ENCODE measurements at places on chromosomes 7 and 10. TPM values are rescaled to one million over a fixed set of nuclear protein-coding genes. Genes with fewer than 3 reads are reported as not detected.

The VSTM4 gene
- 0.71 TPM for total RNA-seq

The POP7 gene
- 71.9 TPM for total RNA-seq

The LDB3 gene
- total RNA-seq: 0.96 TPM

The CH25H gene
- 0.11 TPM for total RNA-seq

The CD36 gene
- 1.4 TPM for total RNA-seq

The ZNF862 gene
- 3.6 TPM for total RNA-seq

DNA sequence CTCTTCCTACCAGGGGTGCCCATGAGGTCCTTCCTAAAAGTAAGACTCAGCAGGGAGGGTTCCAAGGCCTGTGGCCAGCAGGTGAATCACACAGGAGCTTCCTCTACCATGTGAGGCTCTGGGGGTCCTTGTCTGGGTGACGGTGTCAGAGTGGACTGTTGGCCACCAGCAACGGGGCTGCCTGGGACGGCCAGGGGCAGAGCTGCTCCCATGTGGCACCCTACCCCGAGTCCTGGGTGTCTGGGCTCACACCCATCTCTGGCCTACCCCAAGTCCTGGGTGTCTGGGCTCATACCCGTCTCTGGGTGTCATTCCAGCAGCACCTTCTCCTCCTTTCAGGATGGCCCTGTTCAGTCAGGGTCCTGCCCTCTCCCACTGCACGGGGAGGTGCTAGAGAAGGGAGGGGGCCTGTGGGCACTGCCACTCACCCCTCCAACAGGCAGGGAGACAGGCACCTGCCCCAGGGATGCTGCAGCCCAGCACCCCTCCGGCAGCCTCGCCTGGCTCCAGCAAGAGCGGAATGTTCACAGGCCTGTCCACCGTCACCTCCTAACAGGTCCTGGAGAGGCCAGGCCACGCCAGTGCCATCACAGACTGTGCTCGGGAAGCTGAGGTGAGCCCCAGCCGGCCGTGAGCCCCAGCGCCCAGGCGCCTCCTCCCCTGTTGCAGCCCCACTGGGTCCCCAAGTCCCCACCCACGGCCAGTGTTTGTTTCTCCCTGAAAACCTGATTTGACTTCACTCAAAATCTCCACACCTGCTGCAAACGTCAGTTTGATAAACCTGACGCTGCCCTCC lies 143.7 kb downstream of the PTPRN2 start:
- no peak for DNase-seq

- no peak for DNase-seq
Observed at GRCh38 chr7:55073976-55074528, 55.2 kb downstream of the EGFR start.

GRCh38 chr7:85041605-85042216 lies 145.1 kb downstream of the SEMA3D start:
- peak; percentile 78 for DNase-seq

DNA sequence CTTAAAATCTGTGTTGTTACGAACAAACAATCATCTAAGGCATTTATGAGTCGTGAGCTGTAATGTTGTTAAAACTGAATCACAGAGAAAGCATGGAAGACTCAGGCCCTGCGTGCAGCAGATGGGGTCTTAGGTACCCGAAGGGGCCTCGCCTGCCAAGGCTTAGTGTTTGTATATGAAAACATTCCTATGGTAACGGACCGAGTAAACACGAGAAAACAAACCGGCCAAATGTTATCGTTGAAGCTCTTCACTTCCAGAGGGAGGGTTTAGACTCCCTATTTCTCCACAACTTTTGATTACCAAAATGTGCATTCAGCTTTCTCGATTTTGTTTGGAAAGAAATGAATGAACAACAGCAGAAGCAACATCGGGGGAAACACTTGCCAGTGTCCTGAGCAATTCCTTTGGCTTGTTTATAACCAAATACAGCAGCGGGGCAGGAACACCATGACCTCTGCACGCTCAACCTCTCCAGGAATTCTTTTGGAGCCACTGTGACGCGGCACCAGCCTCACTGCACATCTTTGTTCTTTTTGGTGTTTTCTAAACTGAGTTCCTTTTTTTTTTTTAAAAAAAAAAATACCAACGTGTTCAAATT lies 121.6 kb upstream of the KLF6 start:
- no peak for DNase-seq

GRCh38 chr7:41640487-41640886 lies 62.4 kb downstream of the INHBA start:
- DNase-seq: no peak

DNA sequence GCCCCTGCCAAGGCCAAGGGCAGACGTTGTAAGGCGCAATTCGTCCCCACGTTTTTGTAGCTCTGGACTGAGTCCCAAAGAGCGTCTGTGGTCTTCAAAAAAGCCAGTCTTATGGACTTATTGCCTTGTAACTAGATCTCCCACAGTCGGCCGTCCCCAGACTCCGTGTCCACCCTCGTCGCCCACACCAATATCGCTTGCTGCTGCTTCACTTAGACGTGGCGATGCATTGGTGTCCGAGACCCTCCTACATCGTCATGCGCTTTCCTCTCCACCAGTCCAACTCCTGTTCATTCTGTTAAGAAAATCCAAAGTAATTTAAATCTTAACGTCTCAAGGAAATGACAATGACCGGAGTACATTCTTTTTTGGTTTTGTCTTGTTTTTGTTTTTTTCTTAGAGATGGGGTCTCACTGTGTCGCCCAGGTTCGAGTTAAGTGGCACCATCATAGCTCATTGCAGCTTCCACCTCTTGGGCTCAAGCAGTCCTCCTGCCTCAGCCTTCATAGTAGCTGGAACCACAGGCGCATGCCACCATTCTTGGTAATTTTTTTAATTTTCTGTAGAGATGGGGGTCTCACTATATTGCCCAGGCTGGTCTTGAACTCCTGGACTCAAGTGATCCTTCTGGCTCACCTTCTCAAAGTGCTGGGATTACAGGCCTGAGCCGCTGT lies 851 bp downstream of the KIFBP start:
- no peak for DNase-seq

GRCh38 chr10:17028798-17029197 lies 100.8 kb downstream of the CUBN start:
- no peak for DNase-seq

DNA sequence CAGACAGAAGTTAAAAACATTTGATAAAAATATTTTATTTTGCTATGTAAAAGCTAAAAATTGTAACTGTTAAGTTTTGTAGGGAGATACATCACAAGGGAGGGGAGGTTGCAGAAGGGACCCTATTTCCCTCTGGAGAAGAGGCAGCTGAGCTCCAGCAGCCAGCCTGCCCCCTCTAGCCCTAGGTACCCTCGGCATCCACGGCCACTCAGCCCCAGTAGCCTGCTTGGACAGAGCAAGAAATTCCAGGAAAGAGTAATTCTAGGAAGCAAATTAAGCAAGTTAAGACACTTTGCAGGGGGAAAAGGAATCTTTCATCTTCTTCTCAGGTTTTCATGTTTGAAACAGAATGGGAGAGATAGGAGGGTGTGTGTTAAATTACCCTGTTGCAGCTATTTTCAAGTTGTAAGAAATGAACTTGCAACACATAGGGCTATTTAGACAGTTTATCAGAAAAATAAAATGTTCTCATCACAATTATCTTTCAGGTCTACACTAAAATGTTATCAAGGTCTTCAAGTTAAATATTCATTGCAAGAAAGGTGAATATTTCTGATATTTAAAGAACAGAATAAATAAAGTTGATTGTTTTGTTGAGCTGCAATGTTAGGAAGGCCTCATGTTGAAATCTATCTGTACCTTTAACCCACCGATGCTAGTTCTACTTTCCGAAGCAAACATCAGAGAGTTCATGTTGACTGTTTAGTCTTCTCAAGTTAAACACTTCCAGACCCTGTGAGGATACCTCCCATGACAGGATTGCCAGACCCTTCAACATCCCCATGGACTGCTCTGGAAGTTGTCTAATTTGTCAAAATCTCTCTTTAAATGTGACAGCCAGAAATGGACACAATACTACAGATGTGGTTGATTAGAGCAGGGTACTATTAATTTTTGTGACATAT lies 5.5 kb downstream of the SGCE start:
- peak; percentile 20 for DNase-seq

GRCh38 chr7:146115548-146115850 lies 1.1 kb upstream of the CNTNAP2 start:
- no peak for DNase-seq

- DNase-seq: no peak
Observed at GRCh38 chr10:75011221-75011620, 100.2 kb upstream of the SAMD8 start.

DNA sequence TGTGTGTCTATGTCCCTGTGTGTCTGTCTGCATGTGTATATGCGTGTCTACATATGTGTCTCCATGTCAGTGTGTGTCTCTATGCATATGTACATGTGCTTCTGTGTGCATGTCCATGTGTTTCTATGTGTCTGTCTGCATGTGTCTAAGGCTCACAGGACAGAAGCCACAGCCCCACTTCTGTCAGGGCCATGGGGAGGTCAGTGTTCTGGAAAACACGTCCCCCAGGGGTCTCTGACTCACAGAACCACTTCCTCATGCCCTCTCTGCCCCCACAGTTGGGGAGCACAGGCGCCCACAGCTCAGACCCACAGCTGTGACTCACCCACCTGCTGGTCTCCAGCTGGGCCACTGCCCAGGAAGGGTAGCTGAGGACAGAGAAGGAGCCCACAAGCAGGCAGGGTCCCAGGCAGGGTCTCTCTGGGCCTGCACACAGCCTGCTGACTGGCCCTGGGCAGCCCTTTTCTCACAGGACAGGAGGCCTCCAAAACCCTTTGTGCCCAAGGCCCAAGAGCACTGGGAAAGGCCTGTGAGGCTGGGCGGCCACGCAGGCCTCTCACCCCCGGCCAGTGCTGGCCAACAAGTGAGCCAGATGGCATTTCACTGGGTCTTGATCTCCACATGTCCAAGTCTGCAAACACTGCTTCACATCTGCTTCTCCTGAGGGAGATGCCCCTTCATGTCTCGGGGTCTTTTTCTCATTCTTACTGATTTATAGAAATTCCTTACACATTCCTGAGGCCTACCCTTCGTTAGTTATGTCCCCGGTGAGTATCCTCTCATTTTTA lies 102.9 kb upstream of the FAM20C start:
- no peak for DNase-seq

DNA sequence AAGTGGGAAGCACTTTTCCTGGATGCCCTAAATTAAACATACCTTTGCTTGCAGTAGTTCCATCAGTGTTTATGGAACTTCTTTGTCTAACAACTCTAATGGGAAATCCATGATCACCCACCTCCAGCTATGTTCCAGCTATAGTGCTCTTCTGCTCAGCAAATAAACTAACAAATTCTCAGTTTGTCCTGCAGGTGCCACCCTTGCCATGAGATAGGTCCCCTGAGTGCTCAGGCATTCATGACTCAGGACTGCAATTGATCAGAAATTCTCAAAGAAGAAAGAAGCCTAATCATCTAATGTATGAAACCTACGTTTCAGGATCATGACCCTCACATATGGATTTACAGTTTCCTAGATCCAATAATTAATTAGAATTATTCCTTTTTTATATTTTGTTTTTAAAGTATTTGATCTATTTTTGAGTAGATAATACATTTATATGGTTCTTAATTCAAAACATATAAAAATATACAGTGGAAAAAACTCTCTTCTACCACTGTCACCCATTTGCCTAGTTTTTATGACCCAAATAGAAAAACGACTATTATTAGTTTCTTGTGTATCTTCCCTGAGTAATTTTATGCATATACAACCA lies 48.7 kb upstream of the DYNC1I1 start:
- peak; percentile 60 for DNase-seq

GRCh38 chr10:80253266-80253962 lies 36.0 kb downstream of the MAT1A start:
- DNase-seq: no peak

DNA sequence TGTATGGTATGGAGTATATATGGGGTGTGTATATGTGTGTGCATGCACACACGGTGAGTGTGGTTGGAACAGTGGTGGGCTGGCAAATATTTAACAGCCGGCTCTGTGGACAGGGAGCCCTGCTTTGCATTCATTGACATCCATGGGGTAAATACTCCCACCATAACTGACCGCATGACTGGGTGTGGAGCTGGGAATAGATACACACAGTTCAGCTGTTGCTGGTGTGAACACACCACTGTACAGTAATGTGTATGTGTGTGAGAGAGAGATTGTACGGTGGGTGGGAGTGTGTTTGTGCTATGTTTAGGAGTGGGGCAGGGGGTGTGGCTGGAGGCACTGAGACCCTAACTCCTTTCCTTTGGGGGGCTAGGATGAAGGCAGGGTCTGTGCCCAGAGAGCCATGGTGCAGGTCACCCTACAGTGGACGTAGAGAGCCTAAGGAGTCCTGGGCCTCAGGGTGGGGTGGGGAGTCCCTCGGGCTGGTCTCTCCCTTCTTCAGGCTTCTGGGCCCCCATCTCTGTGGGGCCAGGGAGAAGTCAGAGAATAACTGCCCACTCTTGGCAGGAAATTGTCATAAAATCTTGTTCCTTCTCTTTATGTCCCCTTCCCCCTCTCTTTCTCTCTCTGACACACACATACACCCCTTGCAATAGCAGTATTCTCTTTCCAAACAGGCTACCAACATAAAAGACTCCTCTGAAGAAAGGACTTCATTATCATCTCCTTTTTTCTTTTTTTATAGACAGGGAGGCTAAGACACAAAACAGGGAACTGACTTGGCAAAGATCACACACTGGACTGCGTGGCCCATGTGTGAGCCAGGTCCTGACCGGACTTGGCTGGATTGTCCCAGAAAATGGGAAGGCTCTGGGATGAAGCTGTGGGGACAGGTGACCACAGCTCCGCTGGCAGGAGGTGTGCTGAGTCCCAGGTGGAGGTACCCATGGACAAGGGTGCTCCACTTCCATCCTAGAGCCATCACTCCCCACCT lies 3.2 kb downstream of the SFRP5 start:
- no peak for DNase-seq

- DNase-seq: no peak
Observed at GRCh38 chr7:1898628-1899185, 228.6 kb downstream of the ELFN1 start.

GRCh38 chr10:46229144-46229563 lies 57.6 kb upstream of the ANTXRL start:
- peak; percentile 68 for DNase-seq

DNA sequence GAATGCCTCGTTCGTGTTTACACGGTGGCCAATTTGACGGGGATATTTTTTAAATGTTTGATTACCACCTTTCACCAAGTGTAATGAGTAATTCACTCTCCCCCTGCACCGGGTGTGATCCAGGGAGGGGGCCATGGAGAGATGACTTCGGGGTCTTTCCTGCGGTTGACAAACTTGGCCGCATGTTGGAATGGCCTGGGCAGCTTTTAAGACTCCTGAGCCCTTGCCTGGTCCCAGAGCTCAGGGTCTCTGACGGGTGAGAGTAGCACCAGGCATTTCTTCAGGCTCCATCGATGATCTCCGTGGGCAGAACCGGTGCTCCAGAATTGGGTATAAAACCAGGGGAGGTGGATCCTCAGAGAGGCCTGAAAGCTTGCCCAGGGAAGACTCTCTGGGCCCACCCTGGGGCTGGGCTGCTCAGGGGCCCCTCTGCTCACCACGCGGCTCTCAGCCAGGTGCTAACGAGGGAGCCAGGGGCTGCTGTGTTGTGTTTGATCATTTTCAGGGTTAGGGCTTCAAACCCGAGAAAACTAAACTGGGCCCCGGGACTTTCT lies 882 bp downstream of the ZNF282 start:
- DNase-seq: no peak

GRCh38 chr10:29240986-29241660 lies 47.7 kb upstream of the LYZL1 start:
- no peak for DNase-seq

GRCh38 chr10:92125144-92125543 lies 165.7 kb downstream of the CPEB3 start:
- DNase-seq: no peak

GRCh38 chr7:111388016-111388415 lies 174.3 kb downstream of the IMMP2L start:
- no peak for DNase-seq

Measured in WTC11 (cell line).